Cortex of kidney (tissue), 1 donor: ENCODE measurements at places on chromosomes 3 and 15.

DNA sequence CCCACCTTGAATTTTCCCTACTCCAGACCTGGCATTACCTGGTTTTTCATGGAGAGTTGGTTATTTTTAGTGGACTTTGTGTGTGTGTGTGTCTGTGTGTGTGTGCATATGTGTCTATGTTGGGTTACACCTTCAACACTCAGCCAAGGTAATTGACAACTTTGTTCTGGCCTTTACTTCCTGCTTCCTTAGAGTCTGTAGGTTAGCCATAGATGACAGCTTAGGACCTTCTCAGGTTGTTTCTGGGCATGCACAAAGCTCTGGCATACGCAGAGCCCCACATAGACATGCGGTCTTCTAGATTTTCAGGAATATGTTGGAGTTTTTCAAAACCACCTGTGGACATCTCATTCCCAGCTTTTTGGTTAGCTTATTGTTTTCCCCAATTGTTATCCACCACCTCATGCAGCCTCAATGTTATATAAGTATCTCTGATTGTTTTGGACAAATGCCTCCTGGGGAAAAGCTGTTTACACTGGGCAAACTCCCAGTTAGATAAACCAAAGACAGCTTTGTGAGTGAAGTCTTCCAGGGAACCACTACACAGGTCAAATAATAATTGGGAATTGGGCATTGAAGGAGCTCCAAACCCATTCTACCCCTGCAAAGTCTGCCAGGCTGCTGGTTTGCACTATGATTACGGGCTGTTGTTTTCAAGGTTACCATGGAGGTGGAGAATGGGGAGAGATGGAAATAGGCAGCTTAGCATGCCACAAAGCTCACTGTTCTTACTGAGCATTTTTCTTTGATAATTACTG, 201.2 kb downstream of the ADAMTSL3 start:
- no peak for DNase-seq

- no peak for DNase-seq
Measured at GRCh38 chr3:52522651-52523251, 10.9 kb downstream of the NT5DC2 start.

DNA sequence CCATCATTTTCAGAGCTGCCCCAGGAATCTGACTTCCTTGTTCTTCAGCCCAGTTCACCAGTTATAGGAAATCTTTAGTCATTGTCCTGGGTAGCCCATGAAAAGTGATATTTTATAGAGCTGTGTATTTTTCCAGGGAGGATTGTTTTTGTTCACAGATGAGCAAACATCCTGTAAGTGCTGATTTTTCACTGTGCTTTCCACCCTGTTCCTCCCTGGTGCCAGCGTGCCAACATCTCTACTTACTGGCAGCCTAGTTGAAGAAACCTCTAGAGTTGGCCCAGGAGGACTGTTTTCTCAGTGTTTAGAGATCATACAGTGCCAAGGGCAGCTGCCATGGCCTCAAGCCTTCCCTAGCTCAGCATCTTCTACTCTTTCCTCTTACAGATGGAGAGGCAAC, 41.3 kb downstream of the ST6GAL1 start:
- DNase-seq, result no peak

GRCh38 chr3:28521663-28522062, 173.0 kb upstream of the AZI2 start:
- no peak for DNase-seq

GRCh38 chr3:128493570-128494366, 767 bp upstream of the GATA2 start:
- DNase-seq, result no peak

DNA sequence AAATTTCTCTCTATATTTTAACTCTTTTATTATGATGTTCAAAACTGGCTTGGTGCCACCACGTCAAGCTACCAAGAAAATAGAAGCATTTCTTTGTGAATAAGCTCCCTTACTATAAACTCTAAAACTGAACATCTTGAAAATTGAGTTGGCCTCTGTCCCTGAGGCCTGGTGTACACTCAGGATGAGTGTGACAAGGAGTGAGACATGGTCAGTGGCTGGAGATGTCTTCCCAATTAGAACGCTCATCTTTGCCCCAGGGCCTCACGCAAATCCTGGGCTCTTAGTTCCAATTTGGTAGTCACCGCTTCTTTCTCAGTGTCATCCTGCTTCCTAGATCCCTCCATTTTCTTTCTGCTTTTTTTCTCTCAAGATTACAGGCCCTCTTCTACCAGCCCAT, 26.2 kb downstream of the SLC2A2 start:
- DNase-seq, result no peak

DNA sequence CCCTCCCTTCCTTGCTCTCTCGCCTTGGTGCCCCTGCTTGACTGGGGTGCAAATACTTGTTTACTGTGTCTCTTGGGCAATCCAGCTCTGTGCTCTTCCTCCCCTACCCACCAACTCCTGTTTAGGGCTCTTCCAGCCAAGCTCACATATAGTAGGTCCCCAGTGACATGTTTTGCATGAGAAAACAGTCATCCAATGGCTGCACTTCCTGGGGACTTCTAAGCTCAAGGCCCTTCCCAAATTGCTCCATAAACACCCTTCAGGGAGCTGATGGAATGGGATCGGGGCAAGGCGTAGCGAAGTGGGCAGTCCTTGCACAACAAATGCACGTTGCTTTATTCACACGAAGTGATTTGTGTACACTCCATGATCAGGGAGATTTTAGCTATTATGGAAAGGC, 9.4 kb upstream of the COPG1 start:
- no peak for DNase-seq
